ENCODE measurements at places on chromosomes 11 and 22.

DNA sequence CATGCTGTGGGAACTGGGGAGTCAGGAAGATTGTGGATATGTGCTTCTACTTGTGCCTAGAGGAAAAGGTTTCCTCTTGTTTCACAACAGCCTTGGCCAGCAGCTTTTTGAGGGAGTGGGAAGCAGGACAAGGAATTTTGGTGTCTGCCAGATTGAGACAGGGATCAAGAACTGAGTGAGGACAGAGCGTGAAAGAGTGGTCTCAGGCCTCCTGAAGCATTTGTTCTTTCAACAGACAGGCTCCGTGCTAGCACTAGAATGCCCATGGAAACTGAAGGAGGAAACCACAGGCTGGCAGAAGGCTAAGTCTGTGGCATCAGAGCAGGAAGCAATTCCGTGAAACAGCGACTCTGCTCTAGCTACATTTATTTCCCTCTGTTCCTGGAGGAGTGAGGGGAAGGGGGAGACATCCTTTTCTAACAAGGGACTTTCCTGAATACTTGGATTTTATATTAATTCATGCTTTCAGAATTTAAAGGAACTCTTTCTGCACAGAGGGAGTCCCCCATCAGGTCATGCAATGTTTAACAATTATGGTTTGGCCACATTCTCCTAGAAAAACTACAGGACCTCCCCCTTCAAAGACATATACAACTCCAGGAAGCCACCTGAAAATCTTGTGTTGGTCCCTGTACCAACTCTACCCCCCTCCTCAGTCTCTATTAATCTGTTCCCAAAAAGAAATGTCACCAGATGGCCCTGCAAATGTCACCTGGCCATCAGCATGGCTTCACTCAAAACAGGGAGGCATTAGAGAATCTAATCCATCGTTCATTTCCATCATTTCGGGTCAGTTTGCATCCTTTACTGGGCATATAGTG, 96.1 kb downstream of the SYT9 start:
- H3K4me3 ChIP-seq = no peak overlapping the region
- H3K27me3 ChIP-seq = peaks cover 47% of the 10 kb centered on the region
- H3K36me3 ChIP-seq = no peaks in the 10 kb centered on the region
- no peak overlapping the region for H3K27ac ChIP-seq
- no peaks in the 10 kb centered on the region for H3K4me1 ChIP-seq
- no peak for DNase-seq

DNA sequence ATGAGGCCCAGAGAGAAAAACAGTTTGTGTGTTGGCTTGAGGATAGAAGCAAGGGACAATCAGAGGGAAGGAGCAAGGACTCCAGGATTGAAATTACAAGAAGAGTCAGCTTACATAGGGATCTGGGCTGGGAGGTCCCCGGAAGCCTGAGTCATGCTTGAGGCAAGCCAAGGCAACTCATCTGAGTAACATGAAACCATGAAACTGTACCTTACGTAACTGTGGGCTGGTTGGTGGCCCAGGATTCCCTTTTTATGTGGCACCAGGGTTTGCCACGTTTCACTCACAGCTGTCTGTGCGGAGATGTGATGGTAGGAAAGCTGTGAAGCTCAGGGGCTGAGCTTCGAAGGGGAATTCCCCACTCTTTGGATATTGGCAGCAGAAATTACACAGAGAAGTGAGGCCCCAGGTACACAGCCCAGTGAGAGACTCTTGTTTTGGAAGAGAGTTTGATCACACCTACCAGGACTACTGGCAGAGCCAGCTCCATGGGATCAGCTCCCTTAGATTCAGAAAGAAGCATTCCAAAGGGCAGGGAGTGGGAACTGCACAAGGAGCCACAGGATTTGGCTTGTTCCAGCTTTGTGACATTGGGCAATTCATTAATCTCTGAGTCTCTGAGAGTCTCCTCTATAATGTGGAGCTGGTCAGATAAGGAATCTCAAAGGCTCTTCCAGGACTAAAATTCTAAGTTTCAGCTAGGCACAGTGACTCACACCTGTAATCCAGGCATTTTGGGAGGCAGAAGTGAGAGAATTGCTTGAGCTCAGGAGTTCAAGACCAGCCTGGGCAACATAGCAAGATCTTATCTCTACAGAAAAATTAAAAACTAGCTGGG, 7.8 kb downstream of the SLC5A1 start:
- H3K36me3 ChIP-seq = peaks cover 3% of the 10 kb centered on the region
- H3K27ac ChIP-seq = no peak overlapping the region
- H3K27me3 ChIP-seq = peaks cover 37% of the 10 kb centered on the region
- H3K4me1 ChIP-seq = peaks cover 8% of the 10 kb centered on the region
- H3K4me3 ChIP-seq = no peak overlapping the region

DNA sequence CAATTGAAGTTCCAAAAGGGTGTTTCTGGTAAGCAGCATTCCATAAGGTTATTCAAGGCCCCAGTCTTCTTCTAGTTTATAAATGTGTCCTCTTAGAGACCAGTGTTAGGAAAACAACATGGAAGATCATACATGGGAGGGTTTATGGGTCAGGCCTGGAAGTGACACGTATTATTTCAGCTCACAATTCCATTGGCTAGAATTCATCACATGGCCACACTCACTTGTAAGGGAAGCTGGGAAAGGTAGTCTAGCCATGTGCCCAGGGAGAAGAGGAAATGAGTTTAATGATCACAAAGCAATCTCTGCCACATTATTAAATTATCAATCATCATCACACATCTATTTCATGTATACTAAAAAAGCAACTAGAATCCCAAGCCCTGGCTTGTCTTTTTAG, 181.7 kb upstream of the TBCEL start:
- H3K4me3 ChIP-seq = no peak overlapping the region
- peaks cover 3% of the 10 kb centered on the region for H3K27me3 ChIP-seq
- no peaks in the 10 kb centered on the region for H3K36me3 ChIP-seq
- no peak for DNase-seq

GRCh38 chr11:62804310-62805075, 747 bp downstream of the NXF1 start:
- peaks cover 16% of the 10 kb centered on the region for H3K4me1 ChIP-seq
- no peak for DNase-seq
- peak overlapping the region; percentile 99 for H3K27ac ChIP-seq
- peaks cover 62% of the 10 kb centered on the region for H3K36me3 ChIP-seq

DNA sequence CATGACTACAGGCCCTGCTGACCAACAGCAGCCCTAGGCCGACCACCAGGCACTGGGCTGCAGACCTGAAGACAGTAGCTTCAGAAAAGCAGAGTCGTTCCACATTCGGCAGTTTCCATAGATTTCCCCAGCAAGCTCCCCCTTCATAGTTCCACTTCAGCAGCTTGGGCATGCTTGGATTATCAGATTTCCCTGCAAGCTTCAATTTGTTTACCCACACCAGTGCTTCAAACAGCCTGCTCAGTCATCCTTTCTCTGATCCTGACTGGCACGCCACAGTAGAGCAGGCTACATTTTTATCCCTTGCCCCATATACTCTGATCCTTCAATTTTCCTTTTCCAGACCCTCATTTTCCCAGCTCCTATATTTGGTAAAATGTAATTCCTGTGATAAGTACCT, 51.1 kb upstream of the CFAP300 start:
- H3K27me3 ChIP-seq = no peaks in the 10 kb centered on the region
- H3K36me3 ChIP-seq = no peaks in the 10 kb centered on the region
- no peaks in the 10 kb centered on the region for H3K4me1 ChIP-seq
- no peak for DNase-seq

- no peak overlapping the region for H3K27ac ChIP-seq
- H3K27me3 ChIP-seq = peaks cover 21% of the 10 kb centered on the region
- no peaks in the 10 kb centered on the region for H3K4me1 ChIP-seq
- no peaks in the 10 kb centered on the region for H3K36me3 ChIP-seq
- no peak for DNase-seq
Observed at GRCh38 chr11:117610901-117611300, 186.1 kb downstream of the DSCAML1 start.

DNA sequence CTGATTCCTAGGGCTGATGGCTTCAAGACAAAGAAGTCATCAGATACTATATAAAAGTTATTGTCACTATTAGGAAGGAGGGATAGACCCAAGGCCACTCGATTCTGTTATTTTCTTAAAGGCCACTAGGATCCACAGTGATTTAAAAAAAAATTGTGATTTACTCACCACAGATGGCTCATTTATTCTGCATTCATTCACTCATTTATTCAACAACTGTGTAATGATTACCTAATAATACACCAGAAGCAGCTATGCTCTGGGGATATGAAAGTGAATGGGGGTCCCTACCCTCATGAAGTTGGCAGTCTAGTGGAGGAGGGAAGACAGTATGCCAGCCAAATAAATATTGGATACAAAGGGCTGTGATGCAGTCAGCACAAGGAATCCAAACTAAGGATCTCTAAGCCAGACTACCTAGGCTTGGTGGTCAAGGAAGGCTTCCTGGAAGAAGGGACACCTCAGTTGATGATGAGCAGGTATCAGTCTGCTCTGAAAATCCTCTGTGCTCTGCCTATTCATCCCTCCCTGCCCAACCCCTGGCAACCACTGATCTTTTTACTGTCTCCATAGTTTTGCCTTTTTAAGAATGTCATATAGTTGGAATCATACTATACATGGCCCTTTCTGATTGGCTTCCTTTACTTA, 110.5 kb downstream of the NAT10 start:
- no peak overlapping the region for H3K4me3 ChIP-seq
- peaks cover 9% of the 10 kb centered on the region for H3K27me3 ChIP-seq
- no peak overlapping the region for H3K27ac ChIP-seq
- no peaks in the 10 kb centered on the region for H3K4me1 ChIP-seq

DNA sequence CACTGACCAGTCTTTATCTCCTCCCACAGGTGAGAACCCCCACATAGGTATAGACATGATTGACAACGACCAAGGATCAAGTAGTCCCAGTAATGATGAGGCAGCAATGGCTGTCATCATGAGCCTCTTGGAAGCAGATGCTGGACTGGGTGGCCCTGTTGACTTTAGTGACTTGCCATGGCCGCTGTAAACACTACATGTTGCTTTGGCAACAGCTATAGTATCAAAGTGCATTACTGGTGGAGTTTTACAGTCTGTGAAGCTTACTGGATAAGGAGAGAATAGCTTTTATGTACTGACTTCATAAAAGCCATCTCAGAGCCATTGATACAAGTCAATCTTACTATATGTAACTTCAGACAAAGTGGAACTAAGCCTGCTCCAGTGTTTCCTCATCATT, 76.5 kb downstream of the BTBD10 start:
- DNase-seq = no peak
- no peaks in the 10 kb centered on the region for H3K27me3 ChIP-seq
- peaks cover 58% of the 10 kb centered on the region for H3K36me3 ChIP-seq
- H3K4me3 ChIP-seq = no peak overlapping the region
- no peak overlapping the region for H3K27ac ChIP-seq

- peaks cover 11% of the 10 kb centered on the region for H3K27me3 ChIP-seq
- no peak overlapping the region for H3K27ac ChIP-seq
- no peaks in the 10 kb centered on the region for H3K4me1 ChIP-seq
- no peak for DNase-seq
- no peak overlapping the region for H3K4me3 ChIP-seq
- peaks cover under 1% of the 10 kb centered on the region for H3K36me3 ChIP-seq
Observed at GRCh38 chr22:42699281-42699975, 21.2 kb downstream of the A4GALT start.

DNA sequence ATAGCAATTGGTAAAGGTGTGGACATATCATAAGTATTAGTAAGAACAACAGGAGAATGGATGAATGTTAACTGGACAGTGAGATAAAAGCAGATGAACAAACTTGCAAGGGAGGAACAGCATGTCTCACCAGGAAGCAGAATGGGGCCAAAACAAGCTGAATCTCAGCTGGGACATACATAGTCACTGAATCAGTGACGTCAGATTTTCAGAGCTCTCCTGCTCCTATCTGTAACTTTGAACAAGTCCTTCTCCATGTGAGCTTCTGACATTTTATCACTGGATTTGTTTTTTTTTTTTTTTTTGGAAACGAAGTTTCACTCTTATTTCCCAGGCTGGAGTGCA, 118.7 kb downstream of the BBOX1 start:
- no peak overlapping the region for H3K4me3 ChIP-seq
- H3K36me3 ChIP-seq = no peaks in the 10 kb centered on the region
- no peaks in the 10 kb centered on the region for H3K4me1 ChIP-seq
- DNase-seq = no peak

GRCh38 chr11:70799386-70799785, 401.1 kb downstream of the CTTN start:
- no peaks in the 10 kb centered on the region for H3K36me3 ChIP-seq
- no peaks in the 10 kb centered on the region for H3K4me1 ChIP-seq
- no peak overlapping the region for H3K27ac ChIP-seq
- no peak for DNase-seq

DNA sequence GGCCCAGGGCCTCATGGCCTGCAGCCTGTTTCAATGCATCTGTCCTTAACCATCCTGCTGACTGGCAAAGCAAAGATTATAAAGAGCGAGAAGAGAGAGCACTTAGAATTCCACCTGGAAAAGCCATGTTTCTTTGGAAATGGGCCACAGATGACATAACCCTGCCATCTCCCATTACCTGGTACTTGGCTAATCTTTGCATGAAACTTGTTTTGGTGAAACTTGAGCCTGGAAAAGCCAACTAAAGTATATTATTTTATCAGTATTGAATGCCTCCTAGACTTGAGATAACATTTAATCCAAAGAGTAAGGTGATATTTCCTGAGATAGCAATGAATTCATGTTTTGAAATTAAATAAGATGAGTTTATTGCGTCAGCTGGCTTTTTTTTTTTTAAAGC, 72.6 kb downstream of the NAV2 start:
- peaks cover 35% of the 10 kb centered on the region for H3K27me3 ChIP-seq
- no peaks in the 10 kb centered on the region for H3K4me1 ChIP-seq
- no peak for DNase-seq
- H3K36me3 ChIP-seq = no peaks in the 10 kb centered on the region
- no peak overlapping the region for H3K4me3 ChIP-seq

DNA sequence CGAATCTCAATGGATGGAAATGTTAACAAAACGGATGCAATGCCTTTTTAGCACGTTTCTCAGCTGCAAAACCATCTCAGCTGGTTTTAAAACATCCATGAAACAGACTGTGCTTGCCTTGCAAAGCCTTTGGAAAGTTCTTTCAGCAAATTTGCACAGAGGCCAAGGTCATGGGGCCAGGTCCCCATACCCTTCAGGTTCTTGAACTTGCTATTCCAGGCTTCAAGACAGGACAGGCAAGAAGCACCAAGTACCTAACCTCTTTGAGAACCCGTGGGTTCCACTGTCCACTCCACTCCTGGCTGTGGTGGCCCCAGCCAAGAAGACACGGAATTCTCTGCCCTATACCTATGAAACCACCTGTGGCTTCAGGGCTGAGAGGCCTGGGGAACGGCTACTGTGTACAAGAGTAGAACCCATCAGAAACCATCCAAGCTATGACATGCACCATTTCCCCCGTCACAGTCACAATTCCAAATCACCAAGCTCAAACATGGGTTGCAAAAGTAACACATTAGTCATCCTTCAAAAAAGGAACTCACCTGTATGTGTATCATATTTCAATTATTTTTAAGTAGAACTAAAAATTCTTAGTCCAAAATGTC, 17.0 kb downstream of the TNKS1BP1 start:
- peaks cover 4% of the 10 kb centered on the region for H3K4me1 ChIP-seq
- no peaks in the 10 kb centered on the region for H3K27me3 ChIP-seq
- DNase-seq = no peak
- H3K4me3 ChIP-seq = no peak overlapping the region
- H3K36me3 ChIP-seq = peaks cover 8% of the 10 kb centered on the region

DNA sequence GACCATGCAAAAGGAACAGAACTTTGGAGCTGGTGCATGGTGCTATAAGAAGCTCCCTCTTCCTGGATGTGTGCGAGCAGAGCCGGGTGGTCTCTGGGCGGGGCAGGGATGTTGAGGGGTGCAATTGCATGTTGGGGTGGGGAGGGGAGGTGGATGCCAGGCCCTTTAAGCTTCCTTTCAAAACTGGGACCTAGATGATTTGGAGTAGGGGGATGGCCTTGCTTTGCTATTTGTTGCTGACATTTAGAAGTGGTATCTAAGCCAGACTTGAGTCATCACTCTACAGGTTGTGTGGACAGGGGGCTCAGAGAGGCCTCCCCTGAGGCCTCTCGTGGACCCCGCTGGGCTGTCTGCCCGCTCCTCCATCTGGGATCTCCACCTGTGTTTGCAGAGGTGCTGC, 24.8 kb downstream of the FBLN1 start:
- H3K36me3 ChIP-seq = no peaks in the 10 kb centered on the region
- no peak overlapping the region for H3K27ac ChIP-seq
